ENCODE measurements at places on chromosomes 2 and 18. TPM values are rescaled to one million over a fixed set of nuclear protein-coding genes. Genes with fewer than 3 reads are reported as not detected.

- DNase-seq, result peak; percentile 51
These were observed 978 bp upstream of the TUBA4A start for GRCh38 chr2:219254590-219255201.

DNA sequence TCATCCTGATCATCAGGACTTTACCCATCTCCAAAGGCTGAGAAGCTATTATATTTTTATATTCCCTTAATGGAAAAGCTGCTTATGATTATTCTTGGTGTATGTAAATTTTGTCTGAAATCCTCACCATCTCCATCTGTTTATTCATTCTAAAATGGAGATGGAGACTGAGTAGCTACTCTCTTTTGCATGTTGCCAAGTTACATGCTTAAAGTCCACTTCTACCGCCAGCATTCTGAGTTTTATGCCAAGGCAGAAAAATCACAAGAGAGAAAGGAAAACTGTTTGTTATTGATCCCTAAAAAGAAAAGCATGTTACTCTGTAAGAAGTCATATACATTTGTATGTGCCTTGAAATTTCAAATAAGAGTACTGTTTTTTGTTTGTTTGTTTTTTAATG, 94.4 kb upstream of the NOSTRIN start:
- DNase-seq, result no peak

Gene STRADB
- 36.2 TPM for total RNA-seq

GRCh38 chr2:222427646-222428301, 3.4 kb downstream of the SGPP2 start:
- DNase-seq, result no peak

- DNase-seq, result no peak
These were observed 252.6 kb downstream of the RND3 start for GRCh38 chr2:150234787-150235446.

Gene TOGARAM2
- 0.37 TPM for total RNA-seq

Gene SPOPL
- 40.0 TPM for total RNA-seq

DNA sequence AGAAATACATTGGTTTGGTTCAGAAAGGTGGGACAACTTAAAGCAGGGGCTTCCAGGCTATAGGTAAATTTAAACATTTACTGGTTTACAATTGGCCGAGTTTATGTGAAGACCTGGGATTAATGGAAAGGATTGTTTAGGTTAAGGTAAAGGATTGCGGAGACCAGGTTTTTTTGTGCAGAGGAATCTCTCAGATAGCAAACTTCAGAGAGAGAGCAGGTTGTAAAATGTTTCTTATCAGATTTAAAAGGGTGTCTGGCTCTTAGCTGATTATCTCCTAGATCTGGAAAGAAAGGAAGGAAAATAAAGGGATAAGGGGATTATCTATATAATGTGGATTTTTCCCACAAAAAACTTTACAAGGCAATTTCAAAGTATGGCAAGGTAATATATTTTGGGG, 101.3 kb downstream of the LCLAT1 start:
- DNase-seq, result no peak

GRCh38 chr18:48470484-48471180, 61.4 kb upstream of the ZBTB7C start:
- no peak for DNase-seq
